Stimulated activated CD8-positive, alpha-beta memory T cell treated with anti-CD3 and anti-CD28 coated beads, Interleukin-4, amount 100 ng/mL, for 24 hours (primary cell): ENCODE measurements at places on chromosomes 5 and 9.
A peak's percentile ranks its signal among the peaks of the same experiment; 100 is the strongest.

DNA sequence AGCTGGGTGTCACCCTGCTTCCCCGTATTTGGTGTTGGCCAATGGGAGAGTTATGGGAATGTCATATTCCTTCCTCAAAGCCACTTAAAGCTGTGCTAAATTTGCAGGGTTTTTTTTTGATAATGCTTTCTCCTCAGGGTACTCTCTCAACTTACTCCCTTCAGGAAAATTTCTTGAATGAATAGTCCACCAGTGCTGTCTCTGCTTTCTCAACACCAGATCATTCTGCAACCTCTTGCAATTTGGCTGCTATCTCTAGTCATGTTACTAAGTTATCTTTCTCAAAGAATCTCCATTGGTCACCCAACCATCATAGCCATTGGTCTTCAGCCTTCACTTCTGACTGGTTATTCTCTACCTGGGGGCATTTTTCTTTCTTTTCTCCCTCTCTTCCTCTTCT is 13.4 kb upstream of the TNFAIP8 start:
- DNase-seq, result no peak

GRCh38 chr5:90293931-90294330 is 115.6 kb downstream of the CETN3 start:
- DNase-seq, result no peak

DNA sequence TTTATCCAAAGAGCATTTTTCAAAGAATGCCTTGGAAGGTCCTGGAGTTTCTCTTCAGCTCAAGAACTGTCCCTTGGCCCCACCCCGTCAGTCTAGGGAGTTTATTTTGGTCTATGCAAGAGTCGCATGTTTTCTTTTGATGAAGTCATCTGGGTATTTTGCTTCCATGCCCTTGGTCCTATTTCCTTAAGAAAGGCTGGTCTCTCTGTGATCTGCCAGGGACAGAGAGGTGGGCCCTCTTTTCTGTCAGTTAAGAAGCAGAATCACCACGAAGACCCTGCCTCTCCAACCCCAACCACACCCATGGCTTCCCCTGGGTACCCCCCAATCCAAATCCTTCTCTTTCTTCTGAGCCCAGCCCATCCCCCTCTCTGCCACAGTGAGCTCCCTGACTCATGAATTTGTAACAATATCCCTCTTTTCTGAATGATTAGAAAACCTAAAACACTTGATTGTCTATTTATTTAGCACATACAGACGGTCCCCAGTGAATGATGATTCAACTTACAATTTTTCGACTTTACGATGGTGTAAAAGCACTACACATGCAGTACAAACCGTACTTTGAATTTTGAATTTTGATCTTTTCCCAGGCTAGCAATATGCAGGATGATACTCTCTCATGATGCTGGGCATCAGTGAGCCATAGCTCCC is 163.5 kb upstream of the ADRA1B start:
- no peak for DNase-seq

DNA sequence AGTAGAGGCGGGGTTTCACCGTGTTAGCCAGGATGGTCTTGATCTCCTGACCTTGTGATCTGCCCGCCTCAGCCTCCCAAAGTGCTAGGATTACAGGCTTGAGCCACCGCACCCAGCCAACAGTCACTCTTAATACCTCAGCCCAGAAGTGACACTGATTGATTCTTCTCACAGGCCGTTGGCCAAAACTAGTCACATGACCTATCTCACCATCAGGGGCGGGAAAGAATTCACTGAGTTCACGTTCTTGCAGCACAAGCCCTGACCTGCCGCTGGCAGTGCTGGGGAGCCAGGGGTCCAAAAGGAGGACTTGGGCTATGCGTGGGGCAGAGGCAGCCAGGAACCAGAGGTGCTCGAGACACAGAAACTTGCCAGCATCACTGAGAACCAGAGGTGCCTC is 55.0 kb upstream of the CPLX2 start:
- no peak for DNase-seq

- no peak for DNase-seq
These were observed 12.8 kb upstream of the MAN2A1 start for GRCh38 chr5:109676920-109677319.

- no peak for DNase-seq
These were observed 66.4 kb downstream of the EBF1 start for GRCh38 chr5:159033351-159033657.

- no peak for DNase-seq
These were observed 25.5 kb downstream of the AGTPBP1 start for GRCh38 chr9:85716031-85716877.

GRCh38 chr9:73565833-73566465 is 414.3 kb downstream of the ANXA1 start:
- DNase-seq, result no peak

DNA sequence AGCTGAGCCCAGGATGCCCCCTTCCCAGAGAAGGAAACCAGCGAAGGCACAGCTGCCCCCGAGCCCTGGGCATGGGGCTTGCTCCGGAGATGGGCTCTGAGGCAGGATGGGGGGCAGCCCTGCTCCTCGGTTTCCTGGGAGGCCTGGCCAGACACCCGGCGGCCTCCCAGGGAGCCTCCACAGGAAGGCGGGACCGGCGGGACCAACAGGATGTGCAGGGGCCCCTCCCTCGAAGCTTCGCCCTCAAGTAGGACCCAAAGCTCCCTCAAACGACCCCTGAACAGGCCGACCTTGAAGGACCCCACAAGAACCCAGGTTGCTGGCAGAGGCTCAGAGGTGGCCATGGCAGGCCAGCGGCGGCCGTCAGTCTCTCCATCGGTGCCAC is 11.7 kb downstream of the EXD3 start:
- no peak for DNase-seq

DNA sequence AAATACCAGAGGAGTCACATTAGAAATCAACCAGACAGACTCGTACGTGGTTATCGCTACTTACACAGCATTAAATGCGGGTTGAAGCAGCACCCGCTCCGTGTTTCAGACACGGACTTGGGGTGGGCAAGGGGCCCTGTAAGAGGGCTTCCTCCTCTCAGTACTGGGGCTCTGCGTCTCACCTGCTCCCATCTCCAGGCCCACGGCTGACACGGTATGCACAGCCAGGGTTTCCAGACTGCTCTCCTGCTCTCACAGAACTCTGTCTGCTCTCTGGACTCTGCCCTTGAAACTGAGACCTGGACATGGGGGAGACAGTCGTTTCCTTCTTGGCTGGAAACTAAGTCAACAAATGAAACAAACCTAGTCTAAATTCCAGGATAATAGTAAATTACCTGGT is 24.7 kb upstream of the RASGEF1C start:
- no peak for DNase-seq

GRCh38 chr5:56310711-56311204 is 77.6 kb upstream of the ANKRD55 start:
- DNase-seq, result no peak

GRCh38 chr5:10538103-10538788 is 25.6 kb upstream of the ANKRD33B start:
- no peak for DNase-seq

- DNase-seq, result peak; percentile 25
These were observed 6.9 kb upstream of the TPM2 start for GRCh38 chr9:35696520-35697215.

DNA sequence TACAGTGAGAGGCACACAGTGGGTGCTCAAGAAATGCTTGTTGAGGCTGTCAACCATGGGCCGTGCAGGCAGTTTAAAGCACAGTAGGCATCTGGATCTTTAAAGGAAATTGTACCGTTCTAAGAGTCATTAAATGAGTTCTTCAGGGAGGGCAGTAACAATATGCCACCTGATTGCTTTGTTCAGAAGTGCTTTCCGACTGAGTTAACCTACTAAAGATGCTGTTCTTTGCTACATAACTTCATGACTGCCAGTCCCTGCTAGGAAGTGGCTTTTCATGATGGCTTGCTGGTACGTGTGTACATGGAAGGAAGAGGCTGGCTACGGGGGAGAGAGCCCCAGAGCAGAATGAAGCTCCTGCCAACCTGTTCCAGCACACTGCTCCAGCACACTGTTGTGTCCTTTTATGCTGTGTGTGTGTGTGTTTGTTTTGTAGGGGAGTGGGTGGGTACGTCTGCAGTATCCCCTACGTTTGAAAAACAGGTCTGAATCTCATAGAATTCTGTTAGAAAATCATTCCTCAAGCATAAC is 41.9 kb upstream of the PPP2R2B start:
- no peak for DNase-seq

GRCh38 chr5:80324912-80325311 is 5.1 kb downstream of the SPZ1 start:
- DNase-seq, result no peak

DNA sequence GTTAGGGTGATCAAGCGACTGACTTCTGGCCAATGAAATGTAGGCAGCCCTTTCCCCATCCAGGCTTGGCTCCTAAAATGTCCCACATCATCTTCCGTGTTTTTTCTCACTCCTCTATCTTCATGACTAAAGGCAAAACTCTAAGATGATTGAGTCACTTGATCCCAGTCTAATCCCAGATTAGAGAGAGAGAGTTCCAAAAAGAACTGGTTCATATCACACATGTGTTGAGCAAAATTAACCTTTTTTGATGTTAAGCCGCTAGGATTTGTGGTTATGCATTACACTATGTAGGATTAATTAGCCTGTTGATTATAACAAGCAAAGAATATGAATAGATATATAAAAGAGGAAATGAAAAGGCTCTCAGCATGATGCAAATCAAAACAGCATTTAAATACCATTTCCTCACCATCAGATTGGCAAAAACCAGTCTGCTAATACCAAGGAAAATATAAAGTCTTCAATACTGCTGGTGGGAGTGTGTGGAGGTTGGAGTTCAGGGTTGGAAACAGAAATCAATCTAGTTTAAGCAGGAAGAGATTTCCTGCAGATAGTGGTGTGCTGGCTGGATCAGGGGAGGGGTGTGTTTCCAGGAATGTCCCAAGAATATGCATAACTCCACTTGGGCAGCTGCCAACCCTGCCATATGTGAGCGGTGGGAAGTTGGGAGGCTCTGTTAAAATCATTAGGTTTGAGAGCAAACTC is 187.6 kb upstream of the S1PR3 start:
- no peak for DNase-seq
